Left forelimb (tissue), 1 donor: ENCODE measurements at places on chromosomes 3 and 15.

GRCh38 chr15:100663086-100663914, 60.9 kb downstream of the ASB7 start:
- DNase-seq, result no peak

DNA sequence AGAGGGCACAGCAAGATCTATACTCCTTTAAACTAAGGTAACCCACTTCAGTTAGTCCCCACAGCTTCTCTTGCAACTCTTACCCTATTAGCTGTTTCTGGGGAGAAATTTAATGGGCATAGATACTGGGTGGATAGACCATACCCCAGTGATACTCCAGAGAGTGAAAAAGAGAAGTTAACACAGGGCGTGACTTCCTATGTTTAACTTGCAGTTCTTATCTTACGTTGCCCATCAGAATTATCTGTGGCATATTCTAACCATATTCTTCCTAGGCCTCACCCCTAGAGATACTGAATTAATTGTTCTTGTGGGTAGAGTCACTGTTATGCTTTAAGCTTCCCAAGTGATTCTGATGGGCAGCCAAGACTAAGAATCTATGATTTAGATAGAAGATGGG, 485.4 kb upstream of the TPRG1 start:
- DNase-seq, result no peak

- no peak for DNase-seq
Measured at GRCh38 chr3:155737844-155738460, 6.9 kb downstream of the PLCH1 start.

GRCh38 chr3:152922554-152922953, 87.6 kb downstream of the P2RY1 start:
- DNase-seq, result no peak

DNA sequence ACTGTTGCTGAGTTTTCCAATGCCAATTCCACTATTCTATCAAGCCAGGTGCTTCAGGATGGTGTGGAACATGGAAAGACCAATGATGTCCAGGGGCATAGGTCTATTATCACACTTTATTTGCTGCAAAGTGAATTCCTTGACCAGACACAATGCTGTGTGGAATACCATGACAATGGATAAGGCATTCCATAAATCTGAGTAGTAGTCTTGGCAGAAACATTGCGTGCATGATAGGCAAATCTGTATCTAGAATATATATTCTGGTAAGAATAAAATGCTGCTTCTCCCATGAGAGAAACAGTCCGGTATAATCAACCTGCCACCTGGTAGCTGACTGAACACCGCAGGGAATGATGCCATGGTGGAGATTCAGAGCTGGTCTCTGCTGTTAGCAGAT, 70.0 kb upstream of the ALDH1A3 start:
- DNase-seq, result no peak

DNA sequence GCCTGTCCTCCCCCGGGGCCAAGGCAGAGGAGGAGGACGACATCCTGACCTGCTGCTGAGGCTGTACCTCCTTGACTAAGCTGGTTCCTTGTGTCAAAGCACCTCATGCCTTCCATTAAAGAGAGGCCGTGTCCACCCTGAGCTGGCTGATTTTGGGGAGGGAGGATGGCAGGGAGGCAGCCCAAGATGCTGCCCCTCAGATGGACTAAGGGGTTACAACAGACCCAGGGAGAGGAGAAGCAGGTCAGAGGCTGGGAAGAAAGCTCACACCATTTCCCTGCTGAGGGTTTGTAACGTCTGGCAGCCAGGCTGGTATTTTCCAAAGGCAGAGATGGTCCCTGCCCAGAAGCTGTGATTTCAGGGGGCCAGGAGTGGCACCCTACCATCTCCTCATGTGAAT, 2.7 kb upstream of the ITIH3 start:
- no peak for DNase-seq

DNA sequence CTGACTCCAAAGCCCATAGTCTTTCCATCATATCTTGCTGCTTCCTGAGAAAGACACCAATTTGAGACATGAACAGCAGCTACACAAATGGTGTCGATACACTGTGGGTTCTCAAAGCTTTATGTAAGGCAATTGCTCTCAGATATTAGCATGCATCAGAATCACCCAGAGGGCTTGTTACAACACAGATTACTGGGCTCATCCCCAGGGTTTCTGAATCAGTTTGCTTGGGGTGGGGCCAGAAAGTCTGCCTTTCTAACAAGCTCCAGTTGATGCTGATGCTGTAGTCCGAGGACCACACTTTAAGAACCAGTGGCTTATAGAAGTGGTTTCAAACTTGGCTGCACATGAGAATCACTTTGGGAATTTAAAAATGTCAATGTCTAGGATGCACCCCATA, 86.5 kb downstream of the SEMA6D start:
- DNase-seq, result no peak

GRCh38 chr3:185071287-185071800, 81.5 kb downstream of the C3orf70 start:
- no peak for DNase-seq

- DNase-seq, result peak; percentile 86
Measured at GRCh38 chr3:3799173-3800079, at the start of gene LRRN1. LRRN1 (plus strand) TSS chr3:3799431; CDS start chr3:3844642, 45,211 bp downstream.

- DNase-seq, result no peak
Measured at GRCh38 chr3:19250959-19251610, 102.8 kb downstream of the KCNH8 start.

DNA sequence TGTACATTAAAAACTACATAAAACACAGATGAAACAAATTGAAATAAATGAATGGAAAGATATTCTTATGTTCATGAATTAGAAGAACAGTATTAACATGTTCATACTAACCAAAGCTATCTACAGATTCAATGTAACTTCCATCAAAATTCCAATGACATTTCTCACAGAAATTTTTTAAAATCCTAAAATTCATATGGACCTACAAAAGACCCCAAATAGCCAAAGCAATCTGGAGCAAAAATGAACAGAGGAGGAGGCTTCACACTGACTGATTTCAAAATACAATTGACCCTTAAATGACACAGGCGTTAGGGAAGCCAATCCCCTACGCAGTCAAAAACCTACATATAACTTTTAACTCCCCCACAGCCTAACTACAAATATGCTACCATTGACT, 39.4 kb downstream of the KPNA1 start:
- no peak for DNase-seq

DNA sequence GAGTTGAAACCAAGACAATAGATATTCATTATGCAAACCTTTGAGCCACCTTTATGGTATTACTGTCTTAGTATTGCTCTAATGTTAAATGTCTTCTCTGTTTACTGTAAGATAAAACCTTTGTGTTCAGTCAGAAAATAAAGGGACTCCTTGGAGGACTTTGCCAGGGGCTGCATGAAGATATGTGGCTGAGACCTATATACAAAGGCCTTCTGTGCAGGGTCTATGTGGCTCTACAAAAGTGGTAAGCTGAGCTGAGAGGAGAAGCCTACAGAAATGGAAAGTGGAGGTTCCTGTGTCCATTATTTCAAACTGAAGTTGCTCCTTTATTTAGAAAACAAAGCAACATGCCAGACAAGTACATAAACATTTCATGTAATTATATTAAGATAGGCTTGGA, 131.5 kb downstream of the FNDC3B start:
- no peak for DNase-seq

GRCh38 chr3:188066141-188066540, 87.8 kb upstream of the LPP start:
- no peak for DNase-seq

DNA sequence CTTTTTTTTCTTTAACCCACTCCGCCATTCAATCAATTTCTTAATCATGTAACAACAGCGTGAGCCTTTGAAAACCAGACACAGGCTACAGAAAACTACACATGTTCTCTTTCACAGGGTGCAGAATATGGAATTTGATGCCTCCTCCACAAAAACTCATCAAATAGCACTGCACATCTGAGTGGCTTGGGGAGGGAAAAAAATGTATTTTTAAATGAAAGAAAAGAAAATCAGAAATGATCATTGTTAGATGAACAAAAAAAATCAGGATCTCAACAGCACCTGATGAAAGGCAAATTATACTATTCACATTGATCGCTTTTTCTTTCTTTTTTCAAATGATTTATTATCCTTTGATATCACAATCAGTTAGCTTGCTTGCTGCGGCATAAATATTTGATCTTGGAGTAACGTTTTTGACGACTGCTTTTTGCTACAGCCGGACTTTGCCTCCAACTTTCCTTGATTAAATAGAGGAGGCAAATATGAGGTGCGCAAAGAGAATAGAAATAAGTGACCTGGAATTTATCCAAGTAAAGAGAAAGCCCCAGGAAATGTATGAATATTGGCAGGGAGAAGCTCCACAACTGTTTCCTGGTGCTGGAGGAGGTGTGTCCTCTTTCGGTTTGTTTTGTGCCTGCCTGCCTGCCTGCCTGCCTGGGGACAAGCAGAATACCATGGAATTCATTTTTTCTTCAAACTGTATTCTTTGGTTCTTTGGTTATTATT, 63.1 kb downstream of the EDEM1 start:
- DNase-seq, result no peak

GRCh38 chr3:23294770-23295387, 91.8 kb downstream of the UBE2E2 start:
- DNase-seq, result no peak

DNA sequence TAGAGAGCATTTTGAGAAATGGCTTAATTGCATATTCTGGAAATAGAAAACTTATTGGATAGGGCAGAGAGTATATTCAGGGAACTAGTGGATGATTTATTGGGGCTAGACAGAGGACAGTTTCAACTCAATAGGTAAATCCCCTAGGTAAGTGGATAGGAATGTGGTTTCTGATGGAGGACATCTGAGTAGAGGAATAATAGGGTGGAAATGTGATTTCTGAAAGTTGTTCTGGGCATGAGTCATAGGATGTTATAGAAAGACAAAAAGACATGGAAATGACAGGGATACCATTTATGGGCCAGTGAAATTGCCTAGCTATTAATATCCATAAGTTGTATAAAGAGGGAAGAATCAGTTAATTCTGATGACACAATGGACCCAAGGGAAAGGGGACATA, 563.3 kb upstream of the GOLIM4 start:
- no peak for DNase-seq

DNA sequence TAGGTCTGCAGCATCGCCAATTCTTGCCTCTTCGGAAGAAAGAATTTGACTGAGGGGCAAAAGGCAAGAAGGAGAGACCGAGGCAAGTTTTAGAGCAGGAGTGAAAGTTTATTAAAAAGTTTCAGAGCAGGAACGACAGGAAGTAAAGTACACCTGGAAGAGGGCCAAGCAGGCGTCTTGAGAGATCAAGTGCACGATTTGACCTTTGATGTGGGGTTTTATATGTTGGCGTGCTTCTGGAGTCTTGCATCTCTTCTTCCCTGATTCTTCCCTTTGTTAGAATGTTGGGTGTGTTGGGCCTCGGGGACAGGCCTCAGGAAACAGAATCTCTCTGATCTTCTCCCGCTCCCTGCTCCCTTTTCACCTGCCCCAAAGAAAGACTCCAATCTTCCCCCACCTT, 40.6 kb upstream of the FLNB start:
- no peak for DNase-seq

- DNase-seq, result no peak
Measured at GRCh38 chr15:66833371-66833770, 131.3 kb downstream of the SMAD6 start.

GRCh38 chr3:60932643-60933042, 318.6 kb downstream of the FHIT start:
- DNase-seq, result no peak

DNA sequence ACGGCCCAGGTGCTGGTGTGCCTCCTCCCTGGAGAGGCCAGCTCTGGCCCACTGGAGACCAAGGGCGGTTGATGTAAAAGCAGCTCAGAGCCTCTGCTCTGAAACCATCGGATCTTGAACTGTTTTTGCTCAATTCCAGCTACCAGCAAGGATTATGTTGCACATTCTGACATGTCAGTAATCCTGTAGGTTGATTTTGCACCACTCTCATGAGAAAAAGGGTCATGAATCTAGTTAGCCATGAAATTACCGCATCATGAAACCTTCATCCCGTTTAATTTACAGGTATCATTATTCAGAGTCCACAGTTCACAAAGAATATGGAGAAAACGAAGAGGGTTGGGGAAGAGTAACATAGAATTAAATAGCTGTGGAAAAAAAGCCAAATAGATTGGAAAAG, 120.4 kb upstream of the NSMCE3 start:
- DNase-seq, result no peak

DNA sequence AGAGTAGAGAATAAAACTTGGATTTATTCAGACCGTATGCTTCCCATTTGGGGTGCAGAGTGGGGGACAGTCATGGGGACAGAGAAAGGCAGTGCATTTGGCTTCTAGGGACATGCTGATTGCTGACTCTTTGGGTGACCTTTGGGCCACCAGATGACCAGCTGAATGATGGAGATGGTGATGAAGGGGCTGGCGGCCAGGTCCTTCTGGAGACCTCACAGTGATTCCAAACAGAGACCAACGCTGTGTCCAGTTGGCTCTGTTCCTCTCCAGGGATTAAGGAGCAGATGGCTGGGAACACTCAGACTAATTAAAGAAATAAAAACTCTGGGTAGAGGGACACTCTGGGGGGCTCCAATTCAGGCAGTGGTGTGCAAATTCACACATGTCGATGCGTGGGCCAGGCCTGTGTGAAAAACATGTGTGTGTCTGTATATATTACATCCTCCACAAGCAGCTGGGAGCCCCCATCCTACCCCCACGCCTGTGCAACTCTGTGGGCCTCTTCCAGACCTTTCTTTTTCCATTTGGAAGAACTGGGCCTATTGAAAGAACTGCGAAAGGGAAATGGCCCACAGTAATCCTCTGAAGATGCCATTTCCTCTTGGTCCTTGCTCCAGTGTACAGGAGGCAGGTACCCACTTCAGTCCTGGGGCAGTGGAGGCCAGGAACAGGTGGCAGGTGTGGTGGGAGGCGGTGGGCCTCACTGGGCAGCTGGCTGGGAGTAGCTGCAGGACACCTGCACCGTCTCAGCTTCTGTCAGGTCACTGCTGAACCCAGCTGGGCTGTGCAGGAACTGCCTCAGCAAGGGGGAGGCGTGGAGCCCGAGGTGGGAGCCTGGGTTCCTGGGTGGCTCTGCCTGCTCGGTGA, 8.9 kb downstream of the XIRP1 start:
- DNase-seq, result no peak

- no peak for DNase-seq
Measured at GRCh38 chr3:81908561-81908960, 147.1 kb upstream of the GBE1 start.

- DNase-seq, result no peak
Measured at GRCh38 chr3:188853856-188854771, 317.7 kb upstream of the TPRG1 start.

DNA sequence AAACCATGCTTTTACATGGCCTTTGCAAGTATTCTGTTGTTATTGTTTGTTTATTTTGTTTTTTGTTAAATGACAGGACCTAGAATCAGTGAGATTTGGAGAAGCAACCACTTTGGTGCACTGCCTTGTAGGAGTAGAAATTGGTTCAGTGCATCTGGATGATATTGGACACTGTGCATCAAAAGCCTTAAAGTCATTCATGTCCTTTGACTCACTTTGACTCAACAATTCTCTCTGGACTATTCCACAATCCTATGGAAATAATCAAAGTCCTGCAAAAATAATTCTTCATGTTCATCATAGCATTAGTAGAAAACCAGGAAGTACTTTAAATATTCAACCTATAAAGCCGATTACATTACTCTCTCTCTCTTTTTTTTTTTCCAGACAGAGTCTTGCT, 224.8 kb downstream of the ABHD5 start:
- DNase-seq, result no peak

- DNase-seq, result no peak
Measured at GRCh38 chr3:46946856-46947545, 29.5 kb downstream of the CCDC12 start.

- no peak for DNase-seq
Measured at GRCh38 chr3:121696186-121696585, 35.5 kb upstream of the HCLS1 start.

GRCh38 chr3:94990952-94991705, 928.3 kb downstream of the NSUN3 start:
- no peak for DNase-seq
